ENCODE measurements at places on chromosomes 2 and 18.

- ATAC-seq: no peak
These were observed 85.7 kb downstream of the CEP192 start for GRCh38 chr18:13076886-13077285.

- ATAC-seq: no peak
These were observed 85.4 kb downstream of the DPP4 start for GRCh38 chr2:161988589-161988988.

- peak; percentile 87 for ATAC-seq
These were observed 32.5 kb upstream of the RMDN2 start for GRCh38 chr2:37892436-37893114.

DNA sequence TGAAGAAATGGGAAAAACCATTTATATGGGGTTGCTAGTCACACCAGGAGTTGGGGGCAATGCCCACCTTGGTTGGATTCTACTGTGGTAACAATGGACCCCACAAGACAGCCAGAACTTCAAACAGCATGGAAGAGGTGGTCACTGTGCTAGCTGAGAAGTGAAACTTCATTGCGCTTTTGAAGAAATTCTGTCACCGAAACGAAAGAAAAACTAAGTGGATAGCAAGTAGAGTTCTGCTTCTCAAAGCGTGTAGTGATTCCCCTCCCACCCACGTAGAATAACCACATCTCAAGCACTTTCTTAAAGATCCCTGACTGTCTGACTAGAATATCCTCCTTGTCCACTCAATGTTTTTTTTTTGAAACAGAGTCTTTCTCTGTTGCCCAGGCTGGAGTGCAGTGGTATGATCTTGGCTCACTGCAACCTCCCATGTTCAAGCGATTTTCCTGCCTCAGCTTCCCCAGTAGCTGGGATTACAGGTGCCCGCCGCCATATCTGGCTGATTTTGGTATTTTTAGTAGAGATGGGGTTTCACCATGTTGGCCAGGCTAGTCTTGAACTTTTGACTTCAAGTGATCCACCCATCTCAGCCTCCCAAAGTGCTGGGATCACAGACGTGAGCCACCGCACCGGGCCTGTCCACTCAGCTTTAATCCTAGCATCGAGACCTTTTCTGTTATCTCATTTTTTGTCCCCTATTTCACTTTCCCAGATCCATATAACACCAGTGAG, 30.1 kb upstream of the CCL20 start:
- ATAC-seq: peak; percentile 87

GRCh38 chr18:48308027-48308635, 101.1 kb downstream of the ZBTB7C start:
- ATAC-seq: no peak

- no peak for ATAC-seq
These were observed 44.7 kb downstream of the TTC32 start for GRCh38 chr2:19857100-19857499.

DNA sequence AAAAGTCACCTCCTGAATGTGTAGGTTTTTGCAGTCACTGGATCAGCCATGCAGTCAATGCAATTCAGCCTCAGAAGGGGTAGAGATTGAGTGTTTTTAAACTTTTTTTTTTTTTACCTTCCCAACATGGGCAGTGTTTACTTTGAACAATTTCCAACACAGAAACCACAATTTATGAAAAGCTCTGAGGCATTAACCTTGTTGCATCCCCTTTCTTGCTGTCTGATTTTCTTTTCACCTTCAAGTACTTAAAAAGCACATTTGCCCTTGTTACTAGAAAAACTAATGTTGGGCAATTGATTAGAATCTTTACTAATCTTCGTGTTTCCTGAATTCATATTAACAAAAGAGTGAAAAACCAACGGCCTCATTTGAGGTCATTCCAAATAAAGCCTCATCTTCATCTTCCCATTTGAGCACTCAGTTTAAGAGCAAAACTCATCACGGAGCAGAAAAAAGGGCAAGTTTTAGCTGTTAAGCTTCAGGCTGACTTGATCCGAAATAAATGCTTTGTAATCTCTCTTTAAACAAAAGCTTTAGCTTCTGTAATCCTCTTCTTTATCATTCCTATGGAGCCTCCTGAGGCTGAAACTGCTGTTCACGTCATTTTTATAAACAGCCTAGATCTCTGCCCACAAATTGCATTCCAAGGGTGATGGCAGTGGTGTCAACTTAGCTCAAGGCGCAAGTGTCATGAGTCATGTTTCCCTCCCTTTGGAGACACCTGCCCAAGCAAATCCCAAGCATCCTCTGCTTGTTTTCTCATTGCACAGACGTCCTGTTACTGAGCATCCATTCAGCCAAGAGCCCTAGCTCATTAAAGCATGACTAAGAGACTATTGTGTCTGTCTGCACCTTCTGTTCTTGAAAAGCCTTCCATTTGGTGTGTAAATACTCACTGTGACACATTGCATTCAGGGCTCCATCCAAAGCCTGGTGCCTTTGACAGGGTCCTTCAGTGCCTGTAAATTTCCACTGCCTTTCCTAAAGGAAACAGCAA, 107.7 kb downstream of the HNMT start:
- ATAC-seq: no peak

DNA sequence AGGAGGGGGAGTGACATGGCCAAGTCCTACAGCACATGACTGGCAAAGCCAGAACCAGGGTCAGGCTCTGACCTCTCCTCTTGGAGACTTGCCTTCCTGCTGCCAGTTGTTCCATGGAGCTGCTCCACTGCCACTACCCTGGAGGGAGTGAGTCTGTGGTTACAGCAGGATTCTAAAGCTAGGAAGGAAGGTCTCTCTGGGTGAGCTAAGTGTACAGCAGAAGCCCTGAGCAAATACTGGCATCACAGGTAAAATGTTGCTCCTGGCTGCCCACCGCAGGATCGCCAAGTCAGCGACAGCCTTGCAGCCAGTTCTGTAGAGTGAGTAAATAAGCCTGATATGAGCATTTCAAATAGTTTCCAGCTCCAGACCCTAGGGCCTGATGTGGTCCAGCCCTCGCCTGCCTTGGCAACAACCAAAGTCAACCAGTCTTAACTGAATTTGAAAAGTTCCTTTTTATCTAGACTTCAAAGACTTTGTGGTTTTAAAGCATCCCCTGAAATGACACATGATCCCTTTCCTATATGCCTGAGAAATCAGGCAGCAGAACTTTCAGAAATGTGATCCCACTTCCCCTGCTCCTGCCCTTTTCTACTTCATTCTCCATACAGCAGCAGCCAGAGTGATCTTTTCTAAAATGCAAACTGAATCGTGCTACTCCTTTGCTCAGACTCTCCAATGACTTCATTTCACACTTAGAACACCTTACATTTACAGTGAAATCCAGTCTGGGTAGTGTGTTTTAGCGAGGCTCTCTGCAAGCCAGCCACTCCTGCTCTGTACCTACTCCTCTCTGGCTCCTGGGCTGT, 114.3 kb downstream of the MGAT5 start:
- peak; percentile 16 for ATAC-seq

DNA sequence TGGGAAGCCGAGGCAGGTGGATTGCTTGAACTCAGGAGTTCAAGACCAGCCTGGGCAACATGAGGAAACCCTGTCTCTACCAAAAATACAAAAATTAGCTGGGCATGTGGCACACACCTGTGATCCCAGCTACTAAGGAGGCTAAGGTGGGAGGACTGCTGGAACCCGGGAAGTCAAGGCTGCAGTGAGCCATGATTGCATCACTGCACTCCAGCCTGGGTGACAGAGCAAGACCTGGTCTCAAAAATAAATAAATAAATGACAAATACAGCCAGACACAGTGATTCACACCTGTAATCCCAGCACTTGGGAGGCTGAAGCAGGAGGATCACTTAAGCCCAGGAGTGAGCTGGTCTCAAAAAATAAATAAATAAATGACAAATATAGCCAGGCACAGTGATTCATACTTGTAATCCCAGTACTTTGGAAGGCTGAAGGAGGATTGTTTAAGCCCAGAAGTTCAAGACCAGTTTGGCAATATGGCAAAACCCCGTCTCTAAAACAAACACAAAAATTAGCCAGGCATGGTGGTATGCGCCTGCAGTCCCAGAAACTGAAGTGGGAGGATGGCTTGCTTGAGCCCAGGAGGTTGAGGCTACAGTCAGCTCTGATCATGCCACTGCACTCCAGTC, 6.2 kb downstream of the KANSL3 start:
- no peak for ATAC-seq

DNA sequence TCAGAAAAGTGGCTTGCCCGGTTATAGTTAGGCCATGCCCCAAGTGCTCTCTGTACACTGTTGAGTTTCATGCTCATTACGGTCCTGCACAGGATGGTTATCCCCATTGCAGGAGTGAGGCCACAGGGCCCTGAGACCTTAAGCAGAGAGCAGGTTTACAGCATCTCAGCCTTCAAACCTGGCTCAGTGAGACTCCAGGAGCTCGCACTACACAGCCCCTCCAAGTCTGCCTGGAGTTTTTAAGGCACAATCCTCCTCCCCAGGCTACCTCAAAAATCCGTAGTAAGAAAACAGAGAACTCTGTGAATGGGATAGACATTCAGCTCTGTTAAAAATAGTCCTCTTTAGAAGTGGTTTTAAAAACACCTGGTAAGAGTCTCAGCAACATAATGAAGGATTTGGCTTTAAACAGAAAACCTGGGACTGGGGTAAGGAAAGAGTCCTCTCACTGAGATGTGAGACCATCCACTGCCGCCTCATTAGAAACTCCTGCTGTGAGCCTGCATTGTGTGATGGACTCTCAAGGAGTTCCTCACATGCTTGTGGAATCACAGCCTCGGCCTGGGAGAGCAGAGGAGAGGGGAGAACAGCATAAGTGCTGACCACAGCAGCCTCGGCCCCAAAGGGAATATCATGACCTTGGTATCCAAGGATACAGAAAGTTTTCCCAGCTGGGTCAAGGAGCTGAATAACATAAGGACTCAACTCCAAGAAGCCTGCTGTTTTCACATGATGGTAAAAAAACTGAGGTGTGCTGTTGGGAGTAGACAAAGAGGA, 214.8 kb downstream of the ATAD2B start:
- ATAC-seq: no peak

GRCh38 chr2:206981739-206982340, 42.5 kb downstream of the CPO start:
- no peak for ATAC-seq

- no peak for ATAC-seq
These were observed 67.6 kb downstream of the SCN1A start for GRCh38 chr2:166060191-166060590.

- peak; percentile 75 for ATAC-seq
These were observed 64.0 kb upstream of the PMAIP1 start for GRCh38 chr18:59835605-59836379.

GRCh38 chr2:137865954-137866540, 98.2 kb upstream of the HNMT start:
- no peak for ATAC-seq

DNA sequence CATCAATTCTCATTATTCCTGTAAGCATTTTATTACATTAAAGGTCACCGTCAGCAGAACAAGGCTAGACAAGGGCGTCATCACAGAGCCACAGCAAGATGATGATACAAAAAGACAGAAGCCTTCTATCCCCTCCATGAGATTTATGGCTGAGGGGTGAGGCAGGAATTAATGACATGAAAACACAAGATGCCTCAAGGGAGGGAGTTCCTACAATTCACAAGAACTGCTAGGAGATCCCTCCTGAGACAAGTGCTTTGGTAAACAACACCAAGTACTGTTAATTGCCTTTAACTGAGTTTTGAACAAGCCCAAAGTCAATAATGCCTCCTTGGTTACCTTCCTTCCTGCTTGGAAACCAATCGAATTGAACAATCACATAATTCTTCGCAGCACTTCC, 14.1 kb downstream of the ADD2 start:
- no peak for ATAC-seq

- no peak for ATAC-seq
These were observed 708 bp downstream of the ZNF24 start for GRCh38 chr18:35343488-35343935.

- ATAC-seq: no peak
These were observed 51.3 kb downstream of the RMDN2 start for GRCh38 chr2:37976411-37976810.

DNA sequence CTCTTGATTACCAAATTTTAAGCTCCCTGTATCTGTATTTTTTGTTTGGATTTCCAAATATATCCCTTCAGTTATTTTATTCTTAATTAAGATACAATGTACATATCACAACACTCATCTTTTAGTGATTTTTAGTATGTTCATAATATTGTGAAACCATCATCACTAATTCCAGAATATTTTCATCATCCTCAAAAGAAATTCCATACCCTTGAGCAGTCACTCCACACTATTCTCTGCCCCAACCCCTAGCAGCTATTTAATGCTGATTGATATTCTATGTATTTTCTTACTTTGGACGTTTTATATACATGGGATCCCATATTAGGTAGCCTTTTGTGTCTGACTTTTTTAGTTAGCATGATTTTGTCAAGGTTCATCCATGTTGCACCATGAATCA, 127.4 kb upstream of the SLC8A1 start:
- ATAC-seq: no peak

GRCh38 chr2:8162552-8162951, 519.3 kb upstream of the ID2 start:
- no peak for ATAC-seq
